ENCODE measurements at places on chromosomes 6 and 20.
A peak's percentile ranks its signal among the peaks of the same experiment; 100 is the strongest.

GRCh38 chr6:115832786-115833185, 227.9 kb downstream of the FRK start:
- no peak for DNase-seq

- no peak for DNase-seq
Measured at GRCh38 chr20:723756-724155, 44.5 kb downstream of the SLC52A3 start.

GRCh38 chr6:90368601-90369000, 72.0 kb upstream of the BACH2 start:
- no peak for DNase-seq

DNA sequence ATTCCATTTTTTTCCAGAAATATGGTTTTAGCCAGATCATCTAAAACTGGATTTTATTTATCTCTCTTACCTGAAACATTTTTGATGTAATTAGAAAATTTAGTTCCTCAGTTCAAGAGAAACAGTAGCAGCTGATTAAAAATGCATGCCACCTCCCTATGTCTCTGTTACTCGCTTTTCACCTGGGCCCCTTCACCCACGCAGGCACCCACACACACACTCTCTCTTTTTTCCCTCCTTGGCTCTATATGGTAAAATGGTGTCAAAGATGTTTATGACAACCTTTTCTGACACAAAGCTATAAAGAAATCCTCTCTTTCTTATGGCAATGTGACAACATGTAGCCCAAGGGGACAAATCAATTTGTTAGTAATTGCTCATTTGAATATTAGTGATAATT, 5.8 kb upstream of the SGK1 start:
- no peak for DNase-seq

GRCh38 chr6:20608905-20609304, 74.6 kb downstream of the CDKAL1 start:
- DNase-seq = no peak

DNA sequence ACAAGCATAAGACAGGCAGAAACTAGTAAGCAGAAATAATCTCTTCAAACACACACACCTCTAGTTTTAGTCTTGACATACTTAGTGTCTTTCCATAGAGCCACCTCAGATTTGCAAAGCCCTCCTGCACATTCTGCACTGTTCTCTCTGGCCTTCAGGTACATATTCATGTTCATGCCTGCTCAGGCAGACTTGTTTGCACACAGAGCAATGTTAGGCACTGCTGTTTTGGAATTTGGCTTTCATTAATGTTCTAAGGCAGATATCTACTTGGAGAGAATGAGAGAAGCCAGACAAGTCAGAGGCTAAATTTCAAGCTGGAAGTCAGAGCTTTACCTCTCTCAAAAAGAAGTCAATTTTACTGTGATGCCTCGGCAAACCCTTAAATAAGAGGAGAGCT, 21.3 kb upstream of the DST start:
- DNase-seq = no peak

DNA sequence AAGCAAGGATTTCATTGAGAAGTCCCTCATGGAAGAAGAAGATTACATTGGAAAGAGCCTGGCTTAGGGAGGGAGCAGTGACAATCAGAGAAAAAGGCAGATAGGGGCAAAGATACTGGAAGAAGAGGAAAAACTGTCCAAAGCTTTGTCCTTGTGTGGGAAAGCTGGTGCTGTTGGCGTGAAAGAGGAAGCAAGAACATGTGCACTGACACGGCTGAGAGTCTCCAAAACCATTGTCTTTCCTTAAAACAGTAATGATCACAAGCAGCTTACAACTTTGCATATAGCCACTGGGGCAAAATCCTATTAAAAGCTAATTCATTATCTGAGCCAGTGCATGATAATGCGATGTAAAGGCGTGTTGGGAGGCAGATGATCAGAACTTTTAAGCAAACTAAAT, 85.1 kb upstream of the ESR1 start:
- no peak for DNase-seq

- peak; percentile 99 for DNase-seq
Measured at GRCh38 chr6:110563711-110564110, 87.3 kb upstream of the SLC22A16 start.

GRCh38 chr20:31863296-31864085, 6.8 kb downstream of the DUSP15 start:
- no peak for DNase-seq

DNA sequence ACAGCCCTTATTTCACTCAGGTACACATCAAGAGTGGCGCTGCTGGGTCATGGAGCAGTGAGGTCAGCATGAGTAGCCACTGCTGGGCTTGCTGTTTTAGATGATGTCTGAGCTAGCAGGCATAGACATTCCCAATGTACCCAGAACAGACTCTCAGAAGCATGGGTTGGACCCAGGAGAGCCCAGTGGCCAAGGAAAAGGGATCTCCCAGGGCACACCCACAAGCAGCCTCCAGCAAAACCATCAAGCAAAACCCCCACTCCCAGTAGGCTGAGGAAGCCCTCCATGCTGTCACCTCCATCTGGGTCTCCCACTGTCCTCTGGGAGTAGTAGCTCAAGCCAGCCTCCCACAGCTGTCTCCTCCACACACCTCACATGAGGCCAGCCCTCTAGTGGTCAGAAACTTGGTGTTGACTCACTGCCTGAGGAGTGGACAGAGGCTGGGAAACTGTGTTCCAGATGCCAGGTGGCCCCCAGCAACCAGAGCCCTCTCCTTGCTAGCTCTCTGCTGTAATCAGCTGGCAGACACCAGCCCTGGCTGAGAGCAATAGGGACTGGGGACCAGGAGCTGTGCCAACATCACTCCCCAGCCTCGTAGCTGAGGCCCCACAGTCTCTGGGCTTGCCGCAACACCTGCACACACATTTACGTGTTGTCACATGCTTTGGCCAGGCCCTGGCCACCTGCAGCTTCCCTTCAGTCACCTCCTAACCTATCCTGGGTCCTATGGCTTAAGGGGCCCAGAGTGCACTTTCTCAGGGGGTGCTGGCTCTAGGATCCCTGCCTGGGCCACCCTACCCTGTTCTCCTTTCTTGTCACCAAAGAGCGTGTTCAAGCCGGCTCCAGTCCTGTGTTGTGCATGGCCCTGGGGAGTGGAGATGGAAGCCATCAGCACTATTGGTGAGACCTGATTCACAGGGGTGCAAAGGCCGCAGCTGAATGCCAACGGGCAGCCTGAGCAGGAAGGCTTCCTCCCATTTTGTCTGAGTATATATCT, 1.9 kb upstream of the AP5S1 start:
- DNase-seq = peak; percentile 51

DNA sequence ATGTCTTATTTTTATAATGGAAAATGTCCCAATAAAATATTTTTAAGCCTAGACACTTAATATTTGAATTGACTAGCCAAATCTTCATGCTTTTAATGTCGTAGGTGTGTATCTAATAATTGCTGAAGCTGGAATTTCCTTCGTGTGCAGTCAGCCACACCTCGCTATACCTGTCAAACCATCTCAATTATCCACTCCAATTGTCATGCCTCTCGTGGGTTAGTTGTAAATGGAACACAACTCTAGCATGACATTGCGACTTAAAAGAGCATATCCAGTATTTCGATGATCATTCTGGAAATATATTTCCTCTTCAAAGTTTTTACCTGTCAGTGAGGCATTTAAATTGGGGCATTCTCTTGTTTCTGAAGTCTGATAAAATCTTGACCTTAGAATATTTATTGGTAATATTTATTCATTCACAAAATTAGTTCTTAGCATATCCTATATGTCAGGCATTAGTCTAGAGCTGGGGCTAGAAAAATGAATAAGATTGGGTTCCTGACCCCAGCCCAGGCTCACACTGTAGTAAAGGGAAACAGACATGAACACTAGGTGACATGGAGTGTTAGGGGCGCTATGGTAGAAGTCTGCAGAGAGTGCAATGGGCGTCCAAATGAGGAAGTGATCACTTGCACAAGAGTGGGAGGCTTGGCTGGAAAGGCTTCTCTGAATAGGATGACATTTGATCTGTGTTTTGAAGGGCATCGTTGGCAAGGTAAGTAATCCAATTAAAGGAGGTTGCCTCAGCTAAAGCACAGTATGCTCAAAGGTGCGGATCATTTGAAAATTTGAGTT, 11.0 kb upstream of the CFAP206 start:
- DNase-seq = peak; percentile 11

GRCh38 chr6:6386010-6386409, 65.5 kb upstream of the F13A1 start:
- no peak for DNase-seq

DNA sequence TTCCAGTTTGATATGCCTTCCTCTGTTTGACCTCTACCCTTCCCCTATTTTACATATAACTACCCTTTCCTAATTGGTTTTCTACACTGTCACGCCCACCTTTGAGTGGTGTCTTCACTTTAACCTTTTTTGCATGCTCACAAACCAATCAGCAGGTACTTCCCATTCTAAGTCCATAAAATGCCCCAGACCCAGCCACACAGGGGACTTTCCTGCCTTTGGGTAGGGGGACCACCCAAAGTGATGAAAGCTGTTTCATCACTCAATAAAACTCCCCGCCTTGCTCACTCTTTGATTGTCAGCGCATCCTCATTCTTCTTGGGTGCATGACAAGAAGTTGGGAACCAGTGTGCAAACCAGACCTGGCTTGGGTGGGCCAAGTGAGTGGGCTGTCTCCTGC, 20.5 kb upstream of the SNRPC start:
- DNase-seq = no peak

DNA sequence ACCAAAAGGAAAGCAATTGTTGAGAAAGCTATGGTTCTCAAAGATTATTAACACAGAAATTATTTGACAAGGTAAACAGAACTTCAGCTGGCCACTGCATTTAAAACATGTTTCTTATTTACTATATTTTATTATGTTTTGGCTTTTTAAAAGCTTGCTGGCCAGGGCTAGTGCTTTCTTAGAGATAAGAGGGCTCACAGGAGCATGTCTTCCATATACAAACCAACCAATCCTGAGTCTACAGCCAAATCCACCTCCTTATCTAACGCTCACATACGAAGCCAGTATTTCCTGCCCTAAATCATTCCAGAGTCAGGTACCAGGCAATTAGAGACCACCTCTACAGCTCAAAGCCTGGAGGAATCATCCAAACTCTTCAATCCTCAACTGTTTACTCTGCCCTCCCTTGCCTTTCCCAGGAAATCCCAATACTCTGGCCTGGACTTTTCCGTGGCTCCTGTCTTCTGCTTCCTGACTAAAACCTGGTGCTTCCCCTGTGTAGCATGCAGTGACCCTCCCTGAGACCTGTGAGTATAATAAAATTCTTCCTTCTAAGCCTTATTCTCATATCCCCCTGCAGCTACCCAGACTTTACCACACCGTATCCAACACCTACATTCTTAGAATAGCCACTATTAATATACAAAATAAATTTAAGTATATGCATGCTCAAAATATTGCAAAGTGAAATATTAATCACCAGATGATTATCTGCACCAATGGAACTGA, 33.2 kb downstream of the RANBP9 start:
- DNase-seq = no peak

DNA sequence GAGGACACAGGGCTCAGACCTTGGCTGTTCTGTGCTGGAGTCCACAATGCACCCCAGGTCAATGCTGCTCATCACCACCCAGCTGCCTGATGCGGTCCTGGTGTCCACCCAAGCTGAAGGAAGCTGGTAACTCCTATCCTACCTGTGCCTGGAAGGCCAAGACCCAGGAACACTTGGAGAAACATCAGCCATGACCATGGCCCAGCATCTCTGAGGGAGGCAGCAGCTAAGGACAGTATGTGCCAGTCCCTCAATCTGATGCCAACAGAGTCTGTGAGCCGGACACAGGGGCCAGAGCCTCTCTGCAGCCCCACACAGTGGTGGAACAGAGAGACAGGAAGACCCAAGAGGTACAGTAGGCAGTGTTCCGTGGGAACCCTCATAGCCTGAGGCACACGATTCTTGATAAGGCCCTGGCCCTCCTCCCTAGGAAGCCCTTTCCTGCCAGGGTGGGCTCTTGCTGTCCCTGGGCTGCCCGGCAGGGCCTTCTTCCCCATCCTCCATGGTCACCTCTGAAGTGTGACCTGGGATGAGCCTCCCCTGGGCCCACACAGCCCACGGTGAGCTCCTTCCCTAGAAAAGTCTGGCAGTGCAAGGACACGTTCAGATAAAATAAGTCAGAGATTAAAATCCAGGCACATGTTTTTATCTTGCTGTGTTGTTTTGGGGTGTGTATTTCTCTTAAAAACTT, 170.7 kb downstream of the THBS2 start:
- DNase-seq = no peak

- no peak for DNase-seq
Measured at GRCh38 chr6:104462811-104463599, 396.7 kb downstream of the HACE1 start.

GRCh38 chr6:143535189-143535614, 23.7 kb upstream of the FUCA2 start:
- DNase-seq = no peak

DNA sequence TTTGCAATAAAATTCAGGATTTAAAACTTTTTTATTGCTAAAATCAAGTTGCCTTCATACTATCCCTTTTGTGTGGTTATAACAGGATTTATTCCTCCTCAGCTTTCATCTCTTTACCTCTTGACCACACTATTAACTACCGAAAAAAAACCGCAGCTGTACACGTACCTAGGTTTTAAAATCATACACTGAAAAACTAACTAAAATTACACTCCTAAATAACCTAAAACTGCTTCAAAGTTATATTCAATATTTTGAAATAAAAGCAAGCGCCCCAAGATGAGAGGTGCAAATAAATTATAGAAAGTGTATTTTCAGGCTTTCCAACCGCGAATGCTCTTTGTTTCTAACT, 1.4 kb downstream of the MPC1 start:
- DNase-seq = no peak

- peak; percentile 48 for DNase-seq
Measured at GRCh38 chr20:47397652-47398301, 41.3 kb upstream of the ZMYND8 start.

DNA sequence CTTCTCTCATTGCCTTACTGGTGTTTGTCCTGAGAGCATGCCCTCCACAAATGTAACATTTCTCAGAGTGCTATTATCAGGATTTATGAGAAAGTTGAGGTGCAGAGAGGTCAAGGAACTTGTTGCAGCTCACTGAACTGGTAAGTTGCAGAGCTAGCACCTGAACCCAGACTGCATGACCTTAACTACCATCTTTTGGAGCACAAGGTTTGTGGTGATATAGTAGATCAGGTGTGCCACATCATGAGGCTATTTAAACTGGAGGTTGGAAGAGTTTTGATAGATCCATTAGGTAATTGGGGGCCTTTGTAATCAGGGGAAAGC, 112.0 kb upstream of the CITED2 start:
- DNase-seq = no peak

DNA sequence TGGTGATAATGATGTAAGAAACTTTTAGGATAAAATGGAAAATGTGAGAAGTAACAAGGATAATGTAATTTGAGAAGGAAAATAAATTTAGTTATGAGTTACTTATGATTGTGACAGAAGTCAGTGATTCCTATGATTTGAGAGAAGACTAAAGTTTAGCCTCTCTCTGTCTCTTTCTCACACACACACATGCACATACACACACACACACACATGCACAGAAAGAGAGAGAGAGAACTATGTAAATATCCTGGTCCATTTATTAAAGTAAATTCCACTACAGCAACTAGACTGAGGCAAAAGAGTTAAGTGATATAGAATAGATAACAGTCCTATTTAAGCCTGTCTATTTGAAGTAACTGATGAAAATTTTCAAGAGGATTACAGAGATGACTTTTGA, 375.2 kb downstream of the CD109 start:
- DNase-seq = no peak
